ENCODE measurements at places on chromosomes 13 and 19. TPM values are rescaled to one million over a fixed set of nuclear protein-coding genes. Genes with fewer than 3 reads are reported as not detected.

Gene ZNF723
- not detected for polyA plus RNA-seq

GRCh38 chr19:497869-498510 is 1.7 kb downstream of the MADCAM1 start:
- DNase-seq = no peak

Gene SLITRK1
- not detected for polyA plus RNA-seq

GRCh38 chr13:23570921-23571315 is 706 bp downstream of the TNFRSF19 start:
- DNase-seq = no peak

Gene SYT3
- polyA plus RNA-seq = not detected

Gene SIAH3
- polyA plus RNA-seq = not detected

GRCh38 chr13:98678741-98679140 is 73.7 kb downstream of the SLC15A1 start:
- DNase-seq = no peak

Gene ZNF491
- 0.08 TPM for polyA plus RNA-seq

DNA sequence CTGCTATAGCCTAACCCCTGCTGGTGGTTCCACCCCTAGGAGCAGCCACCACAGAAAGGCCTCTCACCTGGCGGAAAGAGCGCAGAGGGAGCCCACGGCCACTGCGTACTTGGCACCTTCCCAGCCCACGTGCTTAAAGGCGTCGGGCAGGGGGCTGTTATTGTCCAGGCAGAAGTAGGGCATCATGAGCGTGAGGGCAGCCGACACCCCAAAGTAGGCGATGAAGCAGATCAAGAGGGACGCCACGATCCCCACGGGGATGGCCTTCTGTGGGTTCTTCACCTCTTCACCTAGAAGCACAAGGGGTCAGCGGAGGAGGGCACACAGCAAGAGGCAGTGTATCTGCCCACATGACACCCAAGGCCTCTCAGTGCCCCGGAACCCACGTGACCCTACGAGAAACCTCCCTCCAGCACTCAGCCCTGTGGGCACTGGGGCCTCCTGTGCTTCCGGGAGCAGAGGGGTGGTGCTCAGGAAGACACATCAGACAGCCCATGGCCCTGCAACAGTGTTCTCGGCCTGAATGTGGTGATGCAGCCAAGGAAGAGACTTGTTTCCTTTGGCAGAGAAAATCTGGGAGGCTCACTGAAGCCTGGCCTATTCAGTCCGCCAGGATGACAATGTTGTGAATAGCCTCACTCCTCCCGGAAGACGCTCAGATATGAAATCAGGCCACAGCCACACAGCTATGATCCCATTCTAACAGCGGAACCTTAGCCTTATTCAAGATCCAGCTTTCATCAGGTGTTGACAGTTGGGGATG is 72.1 kb downstream of the SLC7A1 start:
- no peak for DNase-seq

GRCh38 chr19:49335784-49336481 is 727 bp downstream of the CD37 start:
- no peak for DNase-seq

DNA sequence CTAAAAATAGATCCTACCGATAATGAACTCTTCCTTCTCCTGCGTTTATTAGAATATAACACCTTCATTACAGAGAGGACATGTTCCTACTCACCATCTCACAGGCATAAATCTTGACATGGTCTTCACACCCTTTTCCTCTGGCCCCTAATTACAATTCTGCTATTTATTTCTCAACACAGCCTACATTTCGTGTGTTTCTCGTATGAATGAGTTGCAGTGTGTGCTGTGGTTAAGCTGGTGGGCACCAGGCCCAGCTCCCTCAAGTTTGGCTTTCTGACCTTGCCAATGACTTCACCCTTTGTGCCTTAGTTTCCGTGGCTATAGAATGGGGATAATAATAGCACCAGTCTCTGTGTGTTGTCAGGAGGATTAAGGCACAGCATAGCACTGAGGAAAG is 12.3 kb upstream of the KATNAL1 start:
- no peak for DNase-seq

Gene FBN3
- polyA plus RNA-seq = not detected

Gene SSC5D
- polyA plus RNA-seq = not detected

DNA sequence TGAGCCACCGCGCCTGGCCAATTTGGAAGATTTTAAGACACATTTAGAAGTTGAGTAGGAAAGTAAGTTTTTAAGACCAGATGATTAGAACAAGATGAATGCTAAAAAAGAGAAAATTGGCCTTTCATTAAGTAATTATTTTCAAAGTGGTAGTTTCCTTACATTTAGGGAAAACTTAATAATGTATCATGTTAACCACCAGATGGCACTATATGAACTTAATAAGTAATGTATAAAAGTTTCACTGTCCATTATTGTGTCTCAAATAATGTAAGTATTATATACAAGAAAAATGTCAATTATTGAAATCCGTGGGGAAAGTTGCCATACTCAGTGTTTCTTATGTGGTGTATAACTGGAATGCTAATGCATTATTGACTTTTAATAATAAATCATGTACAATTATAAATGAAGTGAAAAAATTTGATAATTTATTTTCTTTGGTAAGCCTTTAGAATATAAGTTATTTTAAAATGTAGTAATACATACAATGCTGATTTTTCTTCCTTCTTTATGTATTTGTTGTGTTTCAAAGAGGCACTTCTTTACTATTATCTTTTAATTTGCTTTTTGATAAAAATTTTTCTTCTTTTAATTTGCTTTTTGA is 29.2 kb downstream of the COG6 start:
- peak; percentile 16 for DNase-seq

DNA sequence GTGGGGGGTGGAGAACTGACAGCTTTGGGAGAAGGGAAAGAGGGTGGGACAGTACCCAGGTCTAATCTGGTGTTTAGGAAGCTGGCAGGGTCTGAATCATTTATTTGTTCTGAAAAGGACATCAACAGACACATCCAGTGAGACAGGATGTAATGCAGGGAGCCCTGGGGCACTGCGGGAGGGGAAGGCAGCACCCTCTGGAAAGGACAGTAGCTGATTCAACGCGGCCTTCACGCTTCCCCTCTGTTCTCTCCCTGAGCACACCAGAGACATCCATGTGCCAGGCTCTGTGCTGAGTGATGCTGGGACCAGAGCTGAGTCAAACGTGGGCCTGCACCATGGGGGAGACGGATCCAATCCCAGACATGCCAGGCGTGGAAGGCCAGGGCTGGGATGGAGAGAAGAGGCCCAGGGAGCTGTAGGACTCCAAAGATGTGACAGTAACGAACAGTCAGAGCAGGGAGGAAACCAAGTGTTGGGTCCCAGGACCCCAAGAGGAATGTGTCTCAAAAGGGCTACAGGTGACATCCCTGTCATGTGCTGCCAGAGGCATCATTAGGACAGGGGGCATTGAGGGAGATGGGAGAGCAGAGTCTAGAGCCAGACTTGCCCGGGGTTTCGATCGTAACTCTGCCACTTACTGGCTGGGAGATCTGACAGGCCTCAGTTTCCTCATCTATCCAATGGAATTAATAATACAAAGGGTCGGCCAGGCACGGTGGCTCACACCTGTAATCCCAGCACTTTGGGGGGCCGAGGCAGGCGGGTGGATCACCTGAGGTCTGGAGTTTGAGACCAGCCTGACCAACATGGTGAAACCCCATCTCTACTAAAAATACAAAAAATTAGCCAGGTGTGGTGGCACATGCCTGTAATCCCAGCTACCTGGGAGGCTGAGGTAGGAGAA is 1.7 kb downstream of the ETFB start:
- DNase-seq = peak; percentile 37

GRCh38 chr19:1324806-1325567 is 39.3 kb downstream of the EFNA2 start:
- DNase-seq = peak; percentile 57

Gene DKKL1
- 0.18 TPM for polyA plus RNA-seq

Gene SIGLEC8
- not detected for polyA plus RNA-seq

Gene SLC25A41
- polyA plus RNA-seq = 0.06 TPM

DNA sequence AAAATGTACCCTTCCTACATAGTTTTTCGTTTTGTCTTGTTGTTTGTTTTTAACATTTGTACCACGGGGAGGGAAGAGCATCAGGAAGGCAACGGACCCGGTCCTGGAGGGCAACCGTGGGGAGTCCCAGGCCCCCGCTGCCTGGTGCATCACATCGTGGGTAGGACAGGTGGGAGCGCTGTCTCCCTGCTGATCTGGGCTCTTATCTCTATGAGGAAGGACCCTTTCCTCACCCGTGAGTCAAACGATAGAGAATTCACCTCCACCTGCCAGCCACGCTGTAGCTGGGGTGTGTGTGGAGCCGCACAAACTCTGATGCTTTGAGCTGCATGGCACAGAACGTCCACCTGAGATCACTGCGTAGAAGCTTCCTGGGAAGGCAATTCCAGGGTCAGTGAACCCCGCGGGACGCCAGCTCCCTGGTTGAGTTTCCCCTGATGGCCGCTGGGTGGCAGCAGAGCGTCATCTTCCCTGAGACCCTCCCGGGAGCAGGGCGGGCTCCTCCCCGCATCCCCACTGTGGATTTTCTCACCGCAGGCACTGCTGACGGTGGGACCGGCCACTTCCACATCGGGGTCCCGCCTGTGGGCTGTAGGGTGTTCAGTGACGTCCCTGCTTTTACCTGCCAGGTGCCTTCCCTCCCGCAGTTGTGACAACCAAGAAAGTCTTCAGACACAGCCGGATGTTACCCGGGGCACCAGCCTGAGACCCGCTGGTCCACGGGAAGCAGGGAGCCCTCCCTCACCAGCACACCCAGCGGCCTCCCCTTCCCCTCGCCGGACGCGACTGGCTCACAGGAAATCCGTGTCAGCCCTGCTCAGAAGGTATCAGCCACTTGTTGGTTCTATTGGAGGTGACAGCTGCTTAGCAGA is 54.7 kb downstream of the ZNF787 start:
- peak; percentile 26 for DNase-seq

GRCh38 chr19:52941941-52942385 is 18.7 kb upstream of the ZNF888 start:
- DNase-seq = peak; percentile 26

- DNase-seq = no peak
Observed at GRCh38 chr13:98026457-98026857, 73.0 kb downstream of the IPO5 start.

Gene NXNL1
- polyA plus RNA-seq = not detected

- no peak for DNase-seq
Observed at GRCh38 chr13:40484974-40485373, 181.5 kb downstream of the FOXO1 start.

Gene NCR1
- polyA plus RNA-seq = not detected

DNA sequence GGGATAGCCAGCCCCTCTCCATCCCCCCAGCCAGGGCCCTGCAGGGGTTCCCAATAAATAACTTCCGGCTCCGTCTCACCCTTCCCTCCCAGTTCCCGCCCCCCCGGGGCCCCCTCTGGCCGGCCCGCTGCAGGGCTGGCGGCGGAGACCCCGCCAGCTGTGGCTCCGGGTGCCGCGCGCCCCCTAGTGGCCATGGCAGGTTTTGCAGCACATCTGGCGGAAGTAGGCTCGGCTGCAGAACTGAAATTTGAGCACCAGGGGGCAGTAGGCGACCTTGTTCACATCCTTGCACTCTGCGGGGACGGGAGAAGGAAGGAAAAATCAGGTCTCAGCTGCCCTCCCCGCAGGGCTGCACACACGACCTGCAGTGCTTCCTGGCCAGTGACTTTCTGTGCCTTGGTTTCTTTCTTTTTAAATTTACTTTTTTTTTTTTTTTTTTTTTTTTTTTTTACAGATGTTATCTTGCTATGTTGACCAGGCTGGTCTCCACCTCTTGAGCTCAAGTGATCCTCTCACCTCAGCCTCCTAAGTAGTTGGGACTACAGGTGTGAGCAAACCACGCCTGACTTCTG is 3.6 kb upstream of the MYO1F start:
- peak; percentile 42 for DNase-seq

Gene PSG1
- polyA plus RNA-seq = 0.10 TPM

DNA sequence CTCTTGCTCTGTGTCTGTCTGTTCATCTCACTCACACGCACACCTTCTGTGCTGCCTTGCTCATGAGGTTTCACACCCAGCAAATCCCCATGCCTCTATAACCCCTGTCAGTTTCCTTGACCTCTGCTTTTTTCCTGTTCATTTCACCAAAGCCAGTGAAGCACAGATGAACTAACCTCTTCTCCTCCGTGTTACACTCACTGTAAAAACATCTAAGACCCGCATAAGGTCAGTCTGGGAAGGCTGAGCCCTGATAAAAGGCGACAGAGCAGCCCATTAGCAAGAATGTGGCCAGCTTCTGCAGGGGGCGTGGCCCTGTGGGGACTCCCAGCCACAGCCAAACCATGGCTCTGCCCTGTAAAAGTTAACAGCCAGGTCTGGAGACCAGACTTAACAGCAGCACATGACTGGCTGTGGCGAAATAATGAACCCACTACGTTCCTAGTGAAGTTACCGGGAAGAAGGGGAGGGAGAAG is 42.8 kb upstream of the NPAS1 start:
- DNase-seq = no peak

DNA sequence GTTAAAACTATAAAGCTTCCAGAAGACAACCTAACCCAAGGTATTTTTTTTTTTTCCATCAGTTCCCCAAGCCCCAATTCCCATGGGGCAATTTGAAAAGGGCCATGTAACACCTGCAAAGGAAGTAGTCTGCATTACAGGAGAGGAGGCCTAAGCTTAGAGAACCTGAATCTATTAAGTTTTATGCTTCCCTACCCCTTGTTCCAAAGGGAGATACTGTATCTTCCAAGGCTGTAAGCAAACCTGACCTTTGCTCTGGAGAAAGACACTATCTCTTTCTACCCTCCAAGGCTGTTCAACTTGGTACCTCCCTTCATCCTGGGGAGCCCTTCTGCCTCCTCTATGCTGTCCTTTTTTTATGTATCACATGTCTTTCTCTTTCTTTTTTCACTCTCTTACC is 15.0 kb downstream of the KATNAL1 start:
- no peak for DNase-seq

Gene GIPC3
- polyA plus RNA-seq = 0.01 TPM

GRCh38 chr19:22612316-22612715 is 21.8 kb upstream of the ZNF492 start:
- DNase-seq = no peak

GRCh38 chr13:108272333-108272732 is 2.8 kb downstream of the TNFSF13B start:
- no peak for DNase-seq

- DNase-seq = no peak
Observed at GRCh38 chr13:84567848-84568247, 685.6 kb upstream of the SLITRK1 start.

Gene LAIR1
- not detected for polyA plus RNA-seq

Gene GZMM
- polyA plus RNA-seq = not detected

Gene OCEL1
- polyA plus RNA-seq = 6.1 TPM

DNA sequence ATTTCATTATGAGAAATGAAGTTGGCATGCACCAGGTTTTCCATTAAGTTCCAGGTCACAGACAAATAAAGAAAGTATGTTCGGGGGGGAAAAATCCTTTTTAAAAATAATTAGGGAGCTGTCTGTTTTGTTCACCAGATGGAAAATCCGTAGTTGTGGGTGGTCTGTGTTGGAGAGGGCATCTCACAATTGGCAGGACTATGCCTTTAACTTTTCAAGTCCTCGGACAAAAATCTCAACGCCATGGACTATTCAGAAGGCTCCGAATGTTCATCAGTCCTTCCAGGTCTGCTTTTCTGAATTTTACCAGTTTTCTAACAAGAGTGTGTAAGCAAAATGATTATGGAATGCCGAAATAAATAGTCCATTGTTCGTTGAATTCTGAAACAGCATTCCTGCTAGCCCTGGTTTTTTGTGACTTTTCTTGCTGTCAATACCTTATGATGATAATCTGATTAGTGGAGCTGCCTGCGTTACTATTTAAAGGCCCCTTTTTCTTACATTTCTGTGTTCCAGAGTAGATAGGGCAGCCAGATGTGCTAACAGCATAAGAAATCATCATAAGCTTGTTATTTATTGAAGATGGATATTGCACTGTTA is 146.9 kb downstream of the TM9SF2 start:
- DNase-seq = no peak

Gene C19orf33
- polyA plus RNA-seq = 445 TPM
